ENCODE measurements at places on chromosomes 7 and 10.

GRCh38 chr10:59068581-59069191, 107.8 kb upstream of the PHYHIPL start:
- DNase-seq: no peak

DNA sequence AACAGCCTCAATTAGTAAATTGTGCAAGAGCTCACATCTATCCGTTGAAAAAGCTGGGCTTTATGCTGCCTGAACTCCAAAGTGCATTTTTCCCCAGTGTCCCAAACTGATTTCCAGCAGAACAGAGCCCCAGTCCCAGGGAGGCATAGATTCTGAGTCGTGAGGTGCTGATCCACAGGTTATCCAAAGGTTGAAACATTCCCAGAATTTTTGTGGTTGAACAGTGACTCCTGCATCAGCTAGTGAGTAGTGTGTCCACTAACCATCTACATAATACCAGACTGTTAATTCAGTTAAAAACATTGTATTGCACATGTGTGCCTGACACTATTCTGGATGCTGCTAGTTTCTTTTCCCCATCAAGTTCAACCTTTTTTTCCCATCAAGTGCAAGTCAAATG, 761.5 kb downstream of the GATA3 start:
- no peak for DNase-seq

GRCh38 chr7:42359946-42360345, 122.9 kb upstream of the GLI3 start:
- DNase-seq: no peak

DNA sequence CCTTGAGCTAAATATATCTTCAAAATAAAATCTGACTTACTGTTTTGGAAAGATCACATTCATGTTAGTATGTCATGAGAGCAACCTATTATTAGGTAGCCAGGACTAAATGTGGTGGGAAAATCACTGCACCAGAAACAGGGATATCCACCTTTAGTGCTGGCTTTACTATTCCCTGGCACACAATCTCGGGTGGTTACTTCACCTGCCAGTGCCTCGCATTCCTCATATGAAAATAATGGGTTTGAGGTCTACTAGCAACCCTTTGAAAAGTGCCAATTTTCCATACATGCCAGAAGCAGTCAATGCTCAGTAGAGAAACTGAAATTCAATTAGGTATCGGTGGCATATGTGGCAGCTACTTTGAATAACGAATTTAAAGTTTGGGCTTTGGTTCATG, 36.8 kb downstream of the PTN start:
- DNase-seq: no peak

GRCh38 chr7:110204527-110204926, 886.4 kb upstream of the LRRN3 start:
- no peak for DNase-seq

- DNase-seq: no peak
These were observed 8.0 kb upstream of the CCDC71L start for GRCh38 chr7:106668861-106669524.

DNA sequence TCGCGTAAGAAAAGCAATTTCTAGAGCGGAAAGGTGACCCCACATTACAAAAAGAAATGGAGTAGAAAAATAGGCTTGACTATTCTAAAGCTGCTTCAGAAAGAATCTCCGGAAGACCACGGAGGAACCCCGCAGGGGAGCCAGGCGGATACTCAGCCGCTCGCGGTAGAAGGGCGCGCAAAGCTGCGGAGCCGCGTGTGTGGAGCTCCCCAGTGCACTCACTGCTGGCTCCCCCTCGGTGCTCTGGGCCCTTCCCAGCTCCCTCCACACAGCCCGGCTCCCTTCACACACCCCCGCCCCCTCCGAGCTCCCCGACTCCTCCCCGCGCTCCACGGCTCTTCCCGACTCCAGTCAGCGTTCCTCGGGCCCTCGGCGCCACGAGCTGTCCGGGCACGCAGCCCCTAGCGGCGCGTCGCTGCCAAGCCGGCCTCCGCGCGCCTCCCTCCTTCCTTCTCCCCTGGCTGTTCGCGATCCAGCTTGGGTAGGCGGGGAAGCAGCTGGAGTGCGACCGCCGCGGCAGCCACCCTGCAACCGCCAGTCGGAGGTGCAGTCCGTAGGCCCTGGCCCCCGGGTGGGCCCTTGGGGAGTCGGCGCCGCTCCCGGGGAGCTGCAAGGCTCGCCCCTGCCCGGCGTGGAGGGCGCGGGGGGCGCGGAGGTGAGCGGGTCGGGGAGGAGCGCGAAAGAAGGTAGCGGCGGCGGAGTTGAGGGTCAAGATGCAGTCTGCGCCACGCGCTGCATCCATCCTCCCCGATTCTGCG, at the start of gene STEAP2:
STEAP2 (plus strand) TSS at position 350 of the 758 bp plus-strand sequence. CDS start 13,343 bp downstream, outside the sequence.
- DNase-seq: no peak

DNA sequence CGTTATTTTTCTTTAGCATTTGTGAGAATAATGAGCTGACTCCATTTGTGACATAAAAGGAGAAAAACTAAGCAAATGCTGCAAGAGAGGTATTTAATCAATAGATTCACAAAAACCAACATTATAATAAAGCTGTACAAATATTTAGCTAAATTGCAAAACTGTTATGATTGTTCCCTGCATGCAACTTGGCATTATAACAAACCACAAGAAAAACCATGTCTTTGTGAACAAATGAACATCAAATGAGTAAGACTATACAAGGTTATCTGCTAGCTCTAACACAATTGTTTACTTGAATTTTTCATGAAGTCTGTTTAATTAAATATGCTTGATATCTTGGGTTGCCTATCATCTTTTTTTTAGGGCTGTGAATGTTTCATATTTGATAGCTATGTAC, 50.8 kb upstream of the PPP1R9A start:
- DNase-seq: no peak

GRCh38 chr7:96084881-96085553, 236.9 kb downstream of the SLC25A13 start:
- DNase-seq: no peak

- no peak for DNase-seq
These were observed 1249.6 kb downstream of the XPNPEP1 start for GRCh38 chr10:108673741-108674140.

- DNase-seq: no peak
These were observed 64.7 kb upstream of the ANK3 start for GRCh38 chr10:60454336-60454735.

Measured in CD4-positive, alpha-beta T cell treated with Interferon gamma for 1 hour (primary cell).